ENCODE measurements at places on chromosomes 13 and 19.

GRCh38 chr19:40604647-40605215 lies 3.6 kb downstream of the LTBP4 start:
- DNase-seq, result no peak

- DNase-seq, result no peak
Measured at GRCh38 chr19:21835429-21835809, 563 bp downstream of the ZNF43 start.

GRCh38 chr13:95185851-95186250 lies 115.4 kb downstream of the ABCC4 start:
- no peak for DNase-seq

DNA sequence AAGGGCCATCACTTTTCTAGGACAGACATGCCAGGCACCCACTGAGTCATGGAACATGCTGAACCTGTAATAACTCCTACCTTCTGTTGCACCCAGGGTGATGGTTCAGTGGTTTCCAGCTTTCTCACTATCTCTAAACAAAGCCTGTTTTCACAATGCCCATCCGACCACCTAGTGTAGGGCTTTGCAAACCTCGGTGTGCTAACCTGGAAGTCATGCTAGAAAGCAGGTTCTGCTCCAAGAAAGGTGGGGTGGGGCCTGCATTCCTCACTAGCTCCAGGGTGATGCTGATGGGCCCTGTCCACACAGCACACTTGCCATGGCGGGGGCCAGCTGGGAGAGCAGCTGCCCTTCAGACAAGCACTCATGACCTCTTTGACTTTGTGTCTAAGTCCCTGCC lies 43.4 kb downstream of the COL4A2 start:
- no peak for DNase-seq

DNA sequence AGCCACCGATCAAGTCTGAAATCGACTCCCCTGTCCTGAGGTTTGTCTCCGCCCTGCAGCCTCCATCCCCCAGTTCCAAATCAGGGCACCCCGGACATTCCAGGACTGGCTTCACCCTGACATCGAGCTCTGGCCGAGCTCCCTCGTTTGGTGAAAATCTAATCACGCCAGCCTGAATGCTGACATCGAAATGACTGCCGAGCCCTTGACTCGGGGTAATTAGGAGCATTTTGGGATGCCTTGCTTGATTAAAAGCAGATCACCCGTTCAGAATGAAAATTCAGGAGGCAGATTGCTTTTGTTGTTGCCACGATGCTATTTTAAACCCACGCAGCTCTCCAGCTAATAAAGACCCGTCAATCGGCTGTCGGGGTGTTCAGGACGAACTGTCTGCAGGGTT lies 34.3 kb downstream of the ZNRF4 start:
- DNase-seq, result no peak

Measured in esophagus squamous epithelium (tissue), 5 donors.